ENCODE measurements at places on chromosomes 6 and 20. TPM values are rescaled to one million over a fixed set of nuclear protein-coding genes. Genes with fewer than 3 reads are reported as not detected.

ESR1 gene
- total RNA-seq, result 4.1 TPM

DNA sequence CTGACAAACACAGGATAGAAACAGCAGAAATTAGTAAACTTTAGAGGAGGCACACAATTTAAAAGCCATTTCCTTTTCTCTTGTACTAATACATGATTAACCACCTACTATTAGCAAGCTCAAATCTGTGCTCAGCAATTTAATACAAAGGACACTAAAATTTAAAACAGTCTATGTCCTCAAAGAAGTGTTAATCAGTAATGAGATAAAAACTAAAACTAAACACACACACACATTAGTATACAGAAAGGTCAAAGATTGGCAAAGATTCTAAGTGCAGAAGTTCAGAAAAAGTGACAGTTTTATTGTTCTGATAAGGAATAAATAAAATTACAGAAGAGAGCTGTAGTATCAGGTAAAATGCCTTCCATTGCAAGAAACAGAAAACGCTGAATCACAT is 73.9 kb upstream of the RUNX2 start:
- H3K4me3 ChIP-seq, result no peak overlapping the region
- no peaks in the 10 kb centered on the region for H3K36me3 ChIP-seq
- no peaks in the 10 kb centered on the region for H3K4me1 ChIP-seq
- H3K27me3 ChIP-seq, result no peaks in the 10 kb centered on the region
- DNase-seq, result no peak

WFDC12 gene
- not detected for total RNA-seq

- DNase-seq, result no peak
- H3K4me1 ChIP-seq, result no peaks in the 10 kb centered on the region
- no peak overlapping the region for H3K27ac ChIP-seq
- no peaks in the 10 kb centered on the region for H3K36me3 ChIP-seq
- H3K4me3 ChIP-seq, result no peak overlapping the region
Observed at GRCh38 chr6:72040111-72040510, 153.8 kb downstream of the RIMS1 start.

GRCh38 chr6:34469499-34469898 is 3.6 kb downstream of the PACSIN1 start:
- H3K4me1 ChIP-seq, result no peaks in the 10 kb centered on the region
- H3K27me3 ChIP-seq, result no peaks in the 10 kb centered on the region
- no peak overlapping the region for H3K27ac ChIP-seq
